ENCODE measurements at places on chromosomes 12 and 14.

DNA sequence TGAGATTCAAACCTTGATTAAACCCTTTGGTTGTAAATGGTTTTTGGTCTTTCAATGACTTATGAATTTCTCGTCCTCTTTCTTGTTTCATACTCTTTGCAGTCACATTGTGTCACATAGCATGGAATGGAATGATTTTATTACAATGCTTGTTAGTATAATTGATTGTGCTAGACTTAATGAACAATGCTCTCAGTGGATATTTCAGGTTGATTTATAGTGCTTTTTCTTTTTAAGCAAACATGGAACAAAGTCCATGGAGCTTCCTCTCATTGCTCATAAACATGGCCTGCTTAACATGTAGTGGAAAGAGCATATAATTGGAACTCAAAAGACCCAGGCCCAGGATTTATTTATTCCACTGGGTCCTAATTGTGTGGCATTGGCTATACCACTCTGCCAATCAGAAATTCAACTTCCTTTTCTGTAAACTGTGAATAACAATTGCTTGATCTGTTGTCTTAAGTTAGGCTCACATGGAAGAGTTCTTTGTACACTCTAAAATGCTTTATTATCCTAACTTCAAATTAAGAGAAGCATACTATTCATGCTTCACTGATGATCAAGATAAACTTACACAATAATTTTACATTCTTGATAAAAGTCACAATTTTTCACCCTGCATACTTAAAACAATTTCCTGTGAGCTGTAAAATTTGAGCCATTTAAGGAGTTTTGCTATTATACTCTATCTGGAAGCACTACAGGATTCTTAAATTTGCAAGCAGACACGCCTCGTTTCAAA lies 370.5 kb upstream of the PDE3A start:
- DNase-seq: no peak

GRCh38 chr14:91415794-91416743 lies 1.6 kb downstream of the CCDC88C start:
- peak; percentile 57 for DNase-seq

- no peak for DNase-seq
Observed at GRCh38 chr12:55931317-55931779, 386 bp downstream of the DGKA start.

GRCh38 chr12:89161557-89161956 lies 190.7 kb downstream of the DUSP6 start:
- no peak for DNase-seq

GRCh38 chr14:33934043-33934750 lies 16.7 kb downstream of the EGLN3 start:
- no peak for DNase-seq

- no peak for DNase-seq
Observed at GRCh38 chr14:24098229-24098926, 4.3 kb downstream of the PCK2 start.

- no peak for DNase-seq
Observed at GRCh38 chr12:88251798-88252197, 109.7 kb downstream of the TMTC3 start.

- peak; percentile 70 for DNase-seq
Observed at GRCh38 chr14:95442633-95443021, 73.8 kb downstream of the SYNE3 start.

DNA sequence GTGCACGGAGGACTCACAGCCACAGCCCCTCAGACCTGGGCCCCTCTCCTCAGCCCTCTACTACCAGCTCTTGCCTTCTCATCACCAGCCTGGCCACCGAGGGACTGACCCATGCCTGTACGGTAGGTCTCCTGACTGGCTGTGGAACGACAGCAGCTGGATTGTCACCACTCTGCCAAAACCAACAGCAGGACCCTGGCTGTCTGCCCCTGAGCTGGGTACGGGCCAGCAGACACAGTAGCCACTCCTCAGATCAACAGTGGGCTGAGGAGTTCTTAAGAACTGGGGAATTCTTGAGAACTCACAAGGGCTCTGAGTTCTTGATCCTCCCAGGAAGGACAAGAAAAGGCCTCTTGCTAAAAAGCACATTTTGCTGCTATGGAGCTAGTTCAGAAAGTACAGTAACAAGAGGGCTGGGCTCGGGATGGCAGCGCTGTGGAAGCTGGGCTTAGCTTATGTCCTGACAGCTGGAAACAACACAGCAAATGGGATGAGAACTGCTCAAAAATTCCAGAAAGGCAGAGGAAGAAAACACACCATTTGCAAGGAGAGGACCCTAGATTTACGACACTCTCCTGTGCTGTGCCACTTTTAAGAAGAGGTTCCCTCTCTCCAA lies 176.4 kb downstream of the ANO2 start:
- no peak for DNase-seq

DNA sequence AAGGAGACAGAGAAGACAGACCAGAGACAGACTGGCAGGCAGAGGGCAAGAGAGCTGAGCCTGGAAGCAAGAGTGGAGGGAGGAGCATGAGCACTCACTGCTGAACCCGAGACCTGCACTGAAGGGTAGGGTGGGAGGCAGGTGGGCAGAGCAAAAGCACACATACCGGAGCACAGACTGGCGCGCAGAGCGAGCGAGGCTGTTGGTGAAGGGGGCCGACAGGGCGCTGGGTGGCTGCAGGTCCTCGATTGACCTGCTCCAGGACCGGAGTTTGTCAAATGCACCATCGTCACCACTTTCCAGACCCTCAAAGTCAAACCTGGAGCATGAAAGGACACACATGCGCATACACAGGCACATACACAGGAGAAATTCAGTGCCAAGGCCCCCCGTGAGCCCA lies 34.9 kb downstream of the PRPF40B start:
- no peak for DNase-seq

DNA sequence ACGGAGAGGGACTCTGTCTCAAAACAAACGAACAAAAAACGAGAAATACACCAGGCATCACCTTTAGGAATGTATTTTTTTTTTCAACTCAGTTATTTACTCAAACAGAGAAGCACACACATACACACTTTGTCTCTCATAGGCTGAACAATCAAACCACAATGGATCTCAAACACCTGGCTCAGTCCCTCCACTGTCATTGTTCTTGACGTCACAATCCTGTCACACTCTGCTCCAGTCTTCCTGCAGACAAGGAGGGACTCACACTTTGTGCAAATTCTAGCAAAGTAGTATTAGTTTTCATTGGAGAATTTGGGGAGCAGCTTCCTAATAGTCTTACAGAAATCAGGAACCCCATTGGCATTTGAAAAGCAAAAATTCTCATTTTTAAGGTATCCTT lies 727.8 kb downstream of the BCL11B start:
- DNase-seq: no peak

GRCh38 chr12:52335598-52336262 lies 14.5 kb upstream of the KRT83 start:
- no peak for DNase-seq

- no peak for DNase-seq
Observed at GRCh38 chr14:33510991-33511390, 439.9 kb downstream of the EGLN3 start.

DNA sequence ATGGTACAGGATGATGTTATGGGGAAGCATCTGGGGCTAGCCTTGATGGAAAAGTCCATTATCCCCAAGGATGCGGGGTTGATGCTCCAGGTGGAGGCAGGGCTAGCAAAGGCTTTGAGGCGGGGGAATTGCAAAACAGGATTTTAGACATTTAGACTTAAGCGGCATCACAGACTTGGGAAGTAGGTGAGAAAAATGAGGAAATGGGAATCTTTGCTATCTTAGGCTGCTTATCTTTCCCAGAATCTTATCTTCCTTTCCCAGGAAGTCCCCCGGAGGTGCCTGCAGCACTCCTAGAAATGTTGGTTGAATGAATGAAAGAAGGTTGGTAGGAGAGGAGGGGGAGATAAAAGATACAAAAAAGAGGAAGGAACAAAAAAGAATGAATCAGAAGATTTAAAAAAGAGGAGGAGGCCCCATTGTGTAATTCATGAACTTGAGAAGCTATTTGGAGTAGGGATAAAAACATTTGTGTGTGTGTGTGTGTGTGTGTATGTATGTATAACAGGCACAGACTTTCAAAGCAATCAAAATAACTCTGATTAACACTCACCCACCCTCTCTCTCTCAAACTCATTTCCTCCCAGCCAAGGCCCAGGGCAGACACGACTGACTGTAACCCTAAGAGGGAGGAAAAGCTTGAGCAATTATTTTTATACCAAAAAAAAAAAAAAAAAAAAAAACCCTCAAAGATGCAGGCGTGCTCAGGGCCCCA lies 62.5 kb upstream of the TBX3 start:
- no peak for DNase-seq

DNA sequence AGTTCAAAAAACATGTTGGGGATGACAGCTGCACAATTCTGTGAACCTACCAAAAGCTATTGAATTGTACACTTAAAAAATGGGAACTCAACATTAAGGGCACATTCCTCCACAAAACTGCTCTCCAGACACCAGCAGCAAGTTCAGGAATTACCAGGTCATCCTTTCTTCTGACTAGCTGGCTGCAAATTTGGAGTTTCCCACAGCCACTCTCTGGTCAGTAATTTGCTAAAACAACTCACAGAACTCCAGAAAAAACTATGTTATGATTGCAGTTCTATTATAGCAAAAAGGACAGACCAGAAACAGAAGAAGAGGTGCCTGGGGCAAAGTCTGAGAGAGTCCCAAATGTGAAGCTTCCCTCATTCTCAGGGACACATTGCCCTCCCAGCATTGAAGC lies 20.1 kb upstream of the PLEKHD1 start:
- no peak for DNase-seq

DNA sequence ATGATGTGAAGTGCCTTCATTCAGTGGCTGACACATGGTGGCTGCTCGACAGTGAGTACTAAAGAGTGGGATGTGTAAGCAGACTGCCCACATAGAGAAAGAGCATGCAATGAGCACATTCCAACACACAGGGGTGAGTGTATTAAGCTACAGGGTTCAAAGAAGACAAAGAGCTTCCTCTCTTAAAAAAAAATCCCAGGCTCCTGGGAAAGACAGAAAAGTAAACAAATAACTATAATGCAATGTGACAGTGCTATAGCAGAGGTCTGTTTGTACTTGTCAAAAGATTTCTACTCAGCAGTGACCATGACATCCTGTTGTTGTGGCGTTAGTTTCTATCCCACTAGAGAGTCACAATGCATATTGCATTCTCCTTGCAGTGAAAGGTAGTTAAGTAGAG lies 12.4 kb upstream of the PCNX1 start:
- DNase-seq: no peak

- no peak for DNase-seq
Observed at GRCh38 chr14:101719708-101720107, 41.8 kb upstream of the PPP2R5C start.

DNA sequence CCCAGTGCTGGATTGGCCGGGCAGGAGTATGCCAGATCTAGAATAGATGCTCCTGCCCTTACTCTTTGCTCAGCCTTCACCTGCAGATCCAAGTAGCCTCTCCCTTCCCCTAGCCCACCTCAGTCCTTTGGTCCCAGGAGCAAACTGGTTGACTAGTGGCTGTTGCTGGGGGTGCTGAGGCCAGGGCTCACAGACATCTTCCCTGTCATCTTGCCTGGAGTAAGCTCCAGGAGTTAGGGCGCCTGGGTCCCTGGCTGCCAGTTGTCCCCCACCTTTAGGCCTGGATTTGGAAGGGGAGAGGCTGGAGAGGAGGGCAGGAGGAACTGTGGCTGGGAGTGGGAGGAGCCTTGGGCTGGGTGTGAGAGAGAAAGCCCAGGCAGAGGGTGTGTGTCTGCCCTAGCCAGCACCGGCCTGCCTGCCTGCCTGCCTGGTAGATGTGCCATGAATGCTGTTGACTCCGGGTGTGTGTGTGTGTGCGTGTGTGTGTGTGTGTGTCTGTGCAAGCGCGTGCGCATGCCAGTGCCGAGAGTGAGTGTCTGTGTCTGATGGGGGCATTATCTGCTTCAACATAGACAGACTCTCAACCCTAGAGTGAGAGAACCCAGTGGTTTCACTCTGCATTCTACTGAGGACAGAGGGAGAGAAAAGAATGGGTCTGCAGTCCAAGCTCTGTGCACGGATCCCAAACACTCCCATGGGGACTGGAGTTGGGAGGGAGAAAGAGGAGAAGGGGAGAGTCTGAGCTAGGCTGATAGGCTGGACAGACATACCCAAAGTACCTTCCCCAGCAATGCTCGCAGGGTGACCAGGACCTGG lies 845 bp upstream of the RARG start:
- no peak for DNase-seq
